ENCODE measurements at places on chromosomes 1 and 21.

DNA sequence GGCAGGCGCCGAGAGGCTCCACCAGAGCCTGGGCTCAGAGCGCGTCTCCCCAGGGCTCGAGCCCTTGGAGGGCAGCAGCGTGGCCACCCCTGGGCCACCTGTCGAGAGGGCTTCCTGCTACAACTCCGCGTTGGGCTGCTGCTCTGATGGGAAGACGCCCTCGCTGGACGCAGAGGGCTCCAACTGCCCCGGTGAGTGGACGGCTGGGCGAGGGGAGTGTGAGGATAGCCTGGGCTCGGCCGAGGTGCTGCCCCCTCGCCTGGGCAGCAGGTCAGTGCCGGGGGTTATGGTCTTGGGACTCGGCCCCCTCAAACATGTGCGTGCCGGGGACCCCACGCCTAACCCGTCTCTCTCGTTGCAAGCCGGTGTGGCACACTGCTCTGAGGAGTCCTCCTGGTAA, 26.8 kb downstream of the AGRN start:
- DNase-seq: no peak

- no peak for DNase-seq
Observed at GRCh38 chr1:169091480-169091941, 15.0 kb upstream of the ATP1B1 start.

DNA sequence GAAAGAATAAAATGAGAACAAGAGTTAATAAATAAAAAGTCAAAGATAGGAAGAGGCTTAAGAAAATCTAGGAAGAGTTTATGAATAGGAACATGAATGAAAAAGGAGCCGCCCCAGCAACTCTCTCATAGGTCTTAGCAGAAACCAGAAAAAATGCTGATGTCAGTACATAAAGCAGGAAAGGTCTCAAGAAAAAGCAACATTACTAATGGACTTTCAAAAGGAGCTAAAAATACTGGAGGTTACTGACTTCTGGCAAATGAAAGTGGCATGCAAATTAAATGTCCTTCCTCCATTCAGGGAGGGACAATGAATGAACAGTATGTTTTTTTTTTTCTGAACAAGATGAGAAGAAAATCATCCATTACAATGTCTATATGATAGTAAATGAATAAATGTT, 387.6 kb downstream of the BRINP2 start:
- DNase-seq: no peak

DNA sequence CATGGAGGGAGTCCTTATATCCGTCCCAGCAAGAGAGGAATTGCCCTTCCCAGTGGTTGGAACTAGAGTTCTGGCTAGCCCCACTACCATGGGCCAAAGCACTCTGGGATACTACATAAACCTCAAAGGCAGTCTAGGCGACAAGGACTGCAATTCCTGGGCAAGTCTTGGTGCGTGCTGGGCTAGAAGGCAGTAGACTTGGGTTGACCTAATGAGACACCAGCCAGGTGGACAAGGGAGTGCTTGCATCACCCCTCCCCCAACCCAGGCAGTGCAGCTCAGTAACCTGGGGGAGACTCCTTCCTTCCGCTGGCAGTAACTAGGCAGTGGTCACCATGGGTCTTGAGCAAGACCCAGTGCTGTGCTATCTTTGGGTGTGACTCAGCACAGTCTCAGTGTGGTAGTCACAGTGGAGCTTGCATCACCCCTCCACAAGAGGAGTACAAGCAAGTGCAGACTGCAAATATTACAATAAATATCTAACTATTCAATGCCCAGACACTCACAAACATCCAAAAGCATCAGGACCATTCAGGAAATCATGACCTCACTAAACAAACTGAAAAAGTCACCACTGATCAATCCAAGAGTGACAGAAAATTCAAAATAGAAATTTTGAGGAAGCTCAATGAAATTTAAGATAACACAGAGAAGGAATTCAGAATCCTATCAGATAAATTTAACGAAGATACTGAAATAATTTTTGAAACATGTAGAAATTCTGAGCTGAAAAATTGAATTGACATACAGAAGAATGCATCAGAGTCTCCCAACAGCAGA, 84.7 kb upstream of the LYPLAL1 start:
- no peak for DNase-seq

DNA sequence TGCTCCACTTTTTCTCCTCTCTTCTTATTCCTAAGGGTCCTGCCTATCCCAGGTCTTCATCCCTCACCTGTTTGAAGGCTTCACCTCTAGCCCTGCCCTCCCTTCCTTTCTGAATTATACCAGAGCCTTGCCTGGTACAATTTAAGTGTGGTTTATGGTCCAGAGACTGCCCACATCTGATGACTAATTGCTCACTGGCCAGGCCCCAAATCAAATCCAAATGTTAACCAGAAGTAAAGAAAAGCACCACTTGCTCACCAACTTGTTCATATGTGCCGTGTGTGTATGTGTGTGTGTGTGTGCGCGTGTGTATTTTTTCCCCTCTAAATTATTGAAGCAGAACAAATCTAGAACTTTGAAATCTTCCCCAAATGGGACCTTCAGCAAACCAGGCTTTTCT, 26.4 kb downstream of the MYOM3 start:
- no peak for DNase-seq

DNA sequence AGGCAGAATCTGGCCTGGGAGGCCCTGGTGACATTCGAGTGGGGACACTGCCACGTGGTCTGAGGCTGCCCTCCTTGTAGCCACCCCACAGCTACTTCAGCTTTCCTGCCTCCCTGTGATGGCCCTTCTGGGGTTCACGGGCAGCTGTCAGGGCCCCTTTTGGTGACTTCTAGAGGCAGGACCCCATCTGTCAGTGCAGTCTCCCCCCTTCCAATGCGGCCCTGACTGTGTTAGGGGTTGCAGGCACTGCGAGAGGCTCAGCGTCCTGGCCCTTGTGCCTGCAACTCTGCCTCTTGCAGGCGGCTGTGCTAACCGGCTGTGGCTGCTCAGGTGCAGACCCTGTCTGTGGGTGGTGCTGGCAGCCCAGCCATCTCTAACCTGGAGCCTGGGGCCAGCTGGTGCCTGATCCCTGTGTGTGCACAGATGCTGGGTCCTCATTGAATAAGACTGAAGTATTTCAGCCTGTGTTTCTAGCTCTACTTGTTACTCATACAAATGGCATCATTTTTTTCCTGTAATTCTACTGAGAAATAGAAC, 62.2 kb downstream of the S100B start:
- no peak for DNase-seq

Data from activated T-helper 2 cell treated with anti-CD3 and anti-CD28 coated beads, Interferon-gamma antibody, Interleukin-2, Interleukin-4, amounts not matched to agents 10 μg/mL and 5 μg/mL and 100 μg/mL, durations not matched to agents 14 hours and 24 hours and 36 hours (primary cell).